ENCODE measurements at places on chromosomes 7 and 10.

GRCh38 chr7:123916240-123916724 lies 8.8 kb upstream of the SPAM1 start:
- no peak for DNase-seq

DNA sequence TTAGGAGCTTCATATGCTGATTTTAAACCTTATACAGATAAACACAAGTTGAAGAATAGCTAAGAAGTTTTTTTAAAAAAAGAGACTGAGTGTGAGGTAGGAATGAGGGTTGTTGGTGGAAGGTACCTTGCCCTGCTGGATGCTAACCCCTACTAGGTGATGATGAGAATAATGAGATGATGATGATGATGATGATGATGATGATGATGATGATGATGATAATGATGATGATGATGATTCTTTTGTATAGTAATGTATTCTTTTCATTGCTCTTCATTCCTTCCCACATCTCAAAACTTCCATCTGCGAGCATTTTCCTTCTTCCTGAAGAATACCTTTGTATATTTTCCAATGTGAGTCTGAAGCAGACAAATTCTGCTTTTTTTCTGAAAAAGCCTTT lies 14.1 kb upstream of the TMEM273 start:
- no peak for DNase-seq

DNA sequence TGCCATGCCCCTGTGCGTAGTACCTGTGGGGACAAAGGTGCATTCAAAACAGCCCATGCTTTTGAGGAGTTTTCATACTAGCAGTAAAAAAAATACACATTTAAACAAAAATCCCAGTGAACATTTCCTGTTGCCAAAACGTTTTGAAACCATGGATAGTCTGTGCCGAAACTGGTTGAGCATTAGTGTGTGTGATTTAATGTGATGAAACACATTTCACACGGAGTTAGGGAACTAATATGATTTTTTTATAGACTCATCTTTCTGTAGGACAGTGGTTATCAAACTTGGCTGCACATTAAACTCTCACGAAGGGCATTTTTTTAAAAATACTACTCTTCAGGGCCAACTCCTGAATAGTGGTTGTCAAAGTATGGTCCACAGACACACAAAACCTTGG lies 111.8 kb upstream of the CREB5 start:
- DNase-seq: no peak

DNA sequence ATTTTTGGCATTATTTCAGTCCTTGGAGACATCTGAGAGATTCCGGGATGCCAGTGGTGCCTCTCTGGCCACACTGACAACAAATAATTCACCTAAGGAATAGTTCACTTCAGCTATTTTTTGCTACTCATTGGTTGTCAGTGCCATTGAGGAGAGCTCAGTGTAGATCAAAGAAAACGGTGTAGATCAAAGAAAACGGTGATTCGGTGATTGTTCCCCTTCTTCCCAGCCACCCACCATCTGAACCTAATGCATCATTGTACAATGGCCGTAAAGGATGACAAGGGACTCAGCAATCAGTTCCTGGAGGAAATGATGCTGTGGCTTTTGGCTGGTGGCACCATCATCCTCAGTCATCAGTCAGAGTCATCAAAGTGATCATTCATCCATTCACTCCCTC lies 80.6 kb downstream of the PTPRZ1 start:
- DNase-seq: no peak

All from fibroblast of skin of left biceps (primary cell).